Stimulated activated CD8-positive, alpha-beta memory T cell treated with anti-CD3 and anti-CD28 coated beads, Interleukin-7, amount 100 ng/mL, for 1 hour (primary cell): ENCODE measurements at places on chromosomes 2 and 18.

DNA sequence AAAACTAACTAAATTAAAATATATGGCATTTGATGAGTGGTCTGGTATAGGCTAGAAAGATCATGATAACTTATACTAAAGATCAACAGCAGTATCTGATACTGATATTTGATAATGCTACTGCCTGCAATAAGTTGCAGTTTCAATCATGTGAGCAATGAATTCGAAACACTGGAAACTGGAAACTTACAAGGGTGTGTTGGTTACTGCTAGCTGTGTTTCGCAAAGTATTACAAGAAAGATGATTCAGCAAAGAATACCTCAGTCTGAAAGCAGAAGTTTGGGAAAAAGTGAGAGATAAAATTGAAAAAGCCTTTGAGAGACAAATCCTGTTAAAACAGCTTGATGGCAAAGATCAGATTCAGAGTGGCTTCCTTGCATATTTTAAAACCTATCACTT is 294.5 kb downstream of the CCDC178 start:
- no peak for DNase-seq

- no peak for DNase-seq
Observed at GRCh38 chr2:42053791-42054701, 6.2 kb downstream of the PKDCC start.

- DNase-seq = no peak
Observed at GRCh38 chr2:139622691-139623090, 842.5 kb upstream of the NXPH2 start.

DNA sequence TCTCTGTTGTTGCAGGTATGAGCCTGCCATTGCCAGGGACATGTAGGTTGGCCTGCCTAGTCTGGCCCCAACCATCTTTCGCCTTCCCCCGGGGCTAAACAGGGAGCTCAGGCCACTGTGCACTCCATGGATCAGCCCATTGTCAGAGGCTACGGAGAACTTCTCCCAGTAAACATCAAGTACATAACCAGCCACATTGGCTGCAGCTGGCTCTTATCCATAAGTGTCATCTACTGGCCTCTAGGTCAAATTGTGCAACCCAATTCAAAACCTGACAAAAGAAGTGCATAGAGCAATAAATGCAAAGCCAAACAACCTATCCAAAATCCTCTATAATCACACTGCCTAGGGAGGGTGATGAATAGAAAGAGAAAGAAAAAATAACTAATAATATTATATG is 418.1 kb upstream of the DCC start:
- no peak for DNase-seq

- no peak for DNase-seq
Observed at GRCh38 chr2:151730262-151730975, 3.9 kb downstream of the NEB start.

DNA sequence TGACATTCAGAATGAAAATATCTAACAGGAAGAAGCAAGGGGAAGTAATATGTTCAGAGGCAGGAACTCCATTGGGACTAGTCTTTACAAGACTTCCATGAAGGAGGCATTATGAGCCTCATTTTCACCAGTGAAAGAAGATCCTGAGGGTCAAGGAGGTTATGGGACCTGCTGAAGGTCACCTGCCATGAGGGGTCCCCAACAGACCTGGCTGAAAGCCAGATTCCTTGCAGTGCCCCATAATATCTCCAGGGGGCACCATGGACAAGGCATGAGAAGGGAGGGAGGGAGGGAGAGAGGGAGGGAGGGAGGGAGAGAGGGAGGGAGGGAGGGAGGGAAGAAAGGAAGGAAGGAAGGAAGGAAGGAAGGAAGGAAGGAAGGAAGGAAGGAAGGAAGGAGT is 27.9 kb downstream of the XDH start:
- no peak for DNase-seq

DNA sequence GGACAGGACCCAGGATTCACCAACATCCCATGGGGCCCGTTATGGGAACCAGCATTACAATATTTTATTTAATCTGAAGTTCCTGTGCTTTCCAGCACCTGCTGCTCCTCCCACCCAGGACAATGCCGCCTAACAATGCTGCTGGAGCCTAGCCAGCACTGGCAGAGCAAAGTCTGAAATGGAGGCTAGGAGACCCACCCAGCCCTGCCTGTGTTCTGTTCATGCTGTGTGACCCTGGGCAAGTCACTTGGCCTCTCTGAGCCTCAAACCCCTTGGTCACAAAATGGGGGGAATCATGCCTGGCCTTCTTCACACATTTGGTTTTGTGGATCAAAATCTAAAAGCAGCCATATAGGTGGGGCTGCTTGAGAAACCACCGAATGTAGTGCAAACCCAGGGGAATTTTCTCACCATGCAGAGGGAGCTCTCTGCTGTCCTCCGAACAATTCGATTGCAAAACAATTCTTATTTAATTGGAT is 38.5 kb upstream of the ODC1 start:
- DNase-seq = no peak

DNA sequence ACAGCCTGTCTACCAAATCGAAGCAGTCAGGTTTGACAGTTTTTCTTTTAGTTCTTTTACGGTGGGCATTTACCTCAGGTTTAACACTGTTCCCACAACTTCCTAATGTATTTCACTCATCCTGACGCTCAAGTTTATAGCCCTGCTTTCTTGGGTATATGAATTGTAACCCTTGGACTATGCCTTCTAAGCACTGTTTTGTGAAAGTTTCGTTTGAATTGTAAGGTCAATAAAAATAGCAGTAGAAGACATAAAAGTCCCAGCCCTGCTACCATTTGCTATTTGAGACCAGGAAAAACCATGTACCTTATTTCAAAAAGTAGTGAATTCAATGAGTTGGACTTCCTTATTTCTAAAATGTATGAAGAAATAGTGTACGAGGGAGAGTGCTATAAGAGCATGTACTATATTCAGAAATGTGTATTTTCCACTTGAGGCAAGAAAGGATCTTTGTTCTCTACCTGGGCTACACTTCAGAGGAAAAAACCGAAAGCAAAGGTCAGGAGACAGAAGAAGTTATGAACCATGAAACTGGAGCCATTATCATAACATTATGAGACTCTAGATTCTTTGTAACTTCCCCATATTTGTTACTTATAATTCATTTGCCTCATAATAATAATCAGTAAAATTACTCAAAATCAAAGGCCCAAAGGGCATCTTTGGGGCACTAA is 1.9 kb upstream of the ZC3H15 start:
- DNase-seq = no peak

- no peak for DNase-seq
Observed at GRCh38 chr18:12637393-12637792, 20.5 kb downstream of the SPIRE1 start.

DNA sequence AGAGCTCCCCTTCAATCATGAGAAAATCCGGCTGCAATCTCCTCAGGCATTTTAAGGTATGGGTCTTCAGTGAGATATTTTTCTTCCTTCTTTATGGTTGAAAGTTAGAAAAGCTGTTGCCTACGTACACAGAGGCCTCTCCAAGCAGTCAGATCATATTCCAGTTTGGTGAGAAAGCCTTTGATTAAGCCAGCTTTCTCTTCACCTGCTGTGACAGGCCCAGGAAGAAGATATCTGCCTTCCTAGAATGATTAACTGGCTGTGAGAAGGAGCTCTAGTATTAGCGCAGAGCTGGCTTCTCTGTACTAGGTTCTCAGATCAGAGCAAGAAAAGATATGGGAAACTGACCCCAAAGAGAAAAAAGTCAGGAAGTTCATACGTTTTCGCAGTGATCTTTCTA is 585.0 kb upstream of the CHAC2 start:
- no peak for DNase-seq

GRCh38 chr2:62344472-62344871 is 148.6 kb downstream of the B3GNT2 start:
- DNase-seq = no peak

GRCh38 chr2:166167449-166167848 is 39.6 kb upstream of the SCN1A start:
- no peak for DNase-seq

DNA sequence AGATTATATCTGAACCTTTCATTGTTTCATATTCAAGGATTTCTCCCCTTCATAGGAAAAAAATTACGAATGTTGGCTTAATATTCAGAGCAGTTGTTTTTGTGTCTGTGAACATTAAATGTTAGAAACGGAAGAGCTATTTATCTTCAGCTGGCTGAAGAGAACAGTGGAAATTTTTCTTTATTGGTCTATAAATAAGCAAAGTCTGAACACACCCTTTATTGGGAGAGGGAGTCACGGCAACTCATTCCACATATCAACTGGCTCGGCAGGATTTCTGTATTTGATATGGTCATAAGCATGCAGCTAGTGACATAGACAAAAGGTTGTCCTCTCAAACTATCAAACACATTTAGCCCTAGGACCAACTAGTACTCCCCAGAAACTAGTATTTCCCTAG is 468.4 kb upstream of the HNRNPA3 start:
- DNase-seq = no peak

- DNase-seq = no peak
Observed at GRCh38 chr18:8831112-8831511, 125.8 kb downstream of the MTCL1 start.

DNA sequence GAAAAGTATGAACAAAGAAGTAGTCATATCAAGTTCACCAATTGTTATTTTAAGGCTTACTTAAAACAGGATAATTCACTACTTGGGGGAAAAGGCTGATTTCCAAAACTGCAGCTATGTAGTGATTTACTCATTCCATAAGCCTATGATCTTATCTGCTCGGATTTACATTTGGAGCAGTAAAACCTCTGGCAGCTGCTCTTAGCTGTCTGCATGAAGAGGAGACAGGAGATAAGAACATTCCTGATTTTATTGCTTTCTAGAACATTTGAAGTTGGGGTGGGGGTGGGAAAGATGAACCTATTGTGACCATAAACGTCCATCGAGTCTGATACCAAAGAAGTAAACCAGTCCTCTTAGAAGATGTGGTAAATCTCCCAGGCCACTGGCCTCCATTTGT is 120.9 kb downstream of the MMADHC start:
- DNase-seq = no peak

DNA sequence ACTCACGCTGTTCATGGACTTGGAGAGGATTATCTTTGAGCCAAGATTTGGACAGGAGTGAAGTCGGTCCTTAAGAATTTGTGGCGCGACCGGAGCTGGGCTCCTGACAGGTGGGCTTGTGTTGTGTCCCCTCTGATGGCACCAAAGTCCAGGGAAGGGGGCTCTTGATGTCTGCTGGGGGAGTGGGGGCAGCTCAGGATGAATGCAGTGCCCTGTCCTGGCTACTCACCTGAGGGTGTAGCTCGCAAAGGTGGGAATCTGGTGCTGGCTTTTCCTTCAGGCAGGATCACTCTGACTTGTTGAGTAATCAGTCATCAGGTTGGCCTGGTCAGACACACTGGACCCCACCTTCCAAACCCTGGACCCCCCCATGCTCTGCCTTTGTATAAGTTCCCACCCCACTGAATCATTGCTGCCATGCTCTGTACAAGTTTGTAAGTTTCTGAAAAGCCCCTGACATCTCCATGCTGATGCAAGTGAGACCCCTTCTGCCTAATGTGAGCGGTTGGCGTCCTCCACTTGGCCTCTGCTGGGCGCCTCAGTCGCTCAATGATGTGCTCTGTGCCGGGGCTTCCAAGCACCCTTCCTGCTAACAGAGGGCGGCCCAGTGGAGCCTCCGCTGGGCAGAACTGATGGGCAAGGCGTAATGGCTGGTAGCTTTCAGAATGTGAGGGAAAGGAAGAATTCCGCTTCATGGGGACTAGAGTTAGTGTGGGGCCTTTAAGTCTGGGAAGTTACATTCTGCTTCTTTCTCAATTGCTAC is 196.1 kb downstream of the MGAT5 start:
- DNase-seq = no peak

DNA sequence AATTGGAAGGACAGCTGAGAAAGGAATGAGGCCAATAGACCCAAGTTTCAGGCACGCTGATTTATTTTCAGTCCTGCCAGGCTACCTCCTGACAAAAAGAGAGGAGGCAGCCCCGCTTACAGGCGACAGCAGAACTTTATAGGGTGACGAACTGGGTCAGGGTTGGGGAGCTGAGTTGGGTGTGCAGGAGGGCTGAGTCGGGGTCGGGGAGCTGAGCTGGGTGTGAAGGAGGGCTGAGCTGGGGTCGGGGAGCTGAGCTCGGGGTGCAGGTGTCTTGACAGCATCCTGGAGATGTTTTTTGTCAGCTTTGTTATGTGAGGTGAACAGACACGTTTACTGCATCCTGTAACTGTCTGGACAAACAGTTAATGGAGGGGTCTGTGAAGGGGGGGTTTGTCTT is 342.2 kb downstream of the ADCYAP1 start:
- DNase-seq = no peak

DNA sequence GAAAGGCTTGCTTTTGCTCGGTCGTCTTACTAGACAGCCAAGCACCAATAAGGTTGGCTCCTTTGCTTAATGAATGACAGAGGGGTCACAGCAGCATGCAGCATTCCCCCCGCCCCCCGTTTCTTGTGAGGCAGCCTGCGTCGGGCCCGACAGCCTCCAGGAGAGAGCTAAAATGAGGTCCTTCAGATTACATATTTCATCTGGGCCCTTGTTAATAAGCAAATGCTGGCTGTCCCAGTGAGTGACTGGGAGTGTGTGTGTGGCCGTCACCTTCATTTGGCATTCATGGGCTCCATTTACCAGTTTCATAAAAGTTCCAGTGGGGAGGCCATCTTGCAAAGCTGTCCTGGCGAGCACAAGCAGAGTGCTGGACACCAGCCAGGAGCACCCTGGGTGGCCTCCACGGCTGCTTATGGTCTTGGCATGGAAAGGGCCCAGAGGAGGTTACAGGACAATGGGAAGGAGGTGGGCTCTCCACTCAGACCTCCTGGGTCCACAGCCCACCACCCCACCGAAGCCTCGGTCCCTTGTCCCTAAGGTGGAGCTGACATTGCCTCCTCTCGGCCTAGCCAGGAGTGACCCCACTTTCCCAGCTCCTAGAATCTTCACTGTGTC is 37.2 kb downstream of the ODC1 start:
- no peak for DNase-seq

- peak; percentile 70 for DNase-seq
Observed at GRCh38 chr2:201116115-201116958, at the start of gene CFLAR. TSS of gene CFLAR (plus strand) at chr2:201116164. CDS start at chr2:201129866, 13,702 bp downstream.

GRCh38 chr2:8134473-8134932 is 547.4 kb upstream of the ID2 start:
- DNase-seq = no peak

DNA sequence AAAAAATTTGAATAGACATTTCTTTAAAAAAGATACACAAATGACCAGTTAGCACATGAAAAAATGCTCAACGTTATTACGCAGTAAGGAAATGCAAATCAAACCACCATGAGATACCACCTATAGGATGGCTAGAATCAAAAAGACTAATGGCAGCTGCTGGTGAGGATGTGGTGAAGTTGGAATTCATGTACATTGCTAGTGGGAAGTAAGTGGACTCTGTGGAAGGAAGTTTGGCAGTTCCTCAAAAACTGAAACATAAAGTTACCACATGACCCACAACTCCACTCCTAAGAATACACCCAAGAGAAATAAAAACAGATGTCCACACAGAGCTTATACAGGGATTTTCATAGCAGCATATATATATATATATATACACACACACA is 51.2 kb downstream of the MBP start:
- DNase-seq = no peak
